ENCODE measurements at places on chromosomes 3 and 15.

DNA sequence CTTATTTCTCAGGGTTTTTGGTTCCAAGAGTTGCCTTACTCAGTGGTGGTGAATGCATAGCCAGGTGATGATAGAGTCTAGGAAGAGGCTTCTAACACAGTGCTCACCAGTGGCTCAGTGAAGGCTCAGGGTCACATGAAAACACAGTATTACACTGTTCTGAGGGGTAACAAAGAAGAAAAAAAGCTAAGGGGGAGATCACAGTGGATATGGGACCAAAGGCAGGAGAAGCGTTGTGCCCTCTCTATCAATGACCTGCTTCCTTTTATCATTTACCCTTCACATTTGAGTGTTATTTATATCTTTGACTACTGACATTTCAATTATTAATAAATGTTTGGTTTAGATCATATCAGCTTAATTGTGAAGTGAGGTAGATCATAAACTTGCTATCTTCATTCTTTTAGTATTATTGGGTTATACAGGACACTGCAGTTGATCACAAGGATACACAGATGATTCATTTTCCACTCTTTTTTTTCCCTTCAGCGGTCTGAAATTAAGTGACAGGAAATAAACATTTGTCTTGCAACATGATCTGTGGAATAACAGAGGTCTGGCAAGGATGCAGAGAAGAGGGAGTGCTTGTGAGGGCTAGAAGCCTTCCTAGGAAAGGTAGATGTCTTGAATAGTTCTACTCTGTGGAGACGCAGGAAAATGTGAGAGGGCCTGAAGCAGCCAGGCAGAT, 171.7 kb downstream of the C3orf38 start:
- no peak for DNase-seq

DNA sequence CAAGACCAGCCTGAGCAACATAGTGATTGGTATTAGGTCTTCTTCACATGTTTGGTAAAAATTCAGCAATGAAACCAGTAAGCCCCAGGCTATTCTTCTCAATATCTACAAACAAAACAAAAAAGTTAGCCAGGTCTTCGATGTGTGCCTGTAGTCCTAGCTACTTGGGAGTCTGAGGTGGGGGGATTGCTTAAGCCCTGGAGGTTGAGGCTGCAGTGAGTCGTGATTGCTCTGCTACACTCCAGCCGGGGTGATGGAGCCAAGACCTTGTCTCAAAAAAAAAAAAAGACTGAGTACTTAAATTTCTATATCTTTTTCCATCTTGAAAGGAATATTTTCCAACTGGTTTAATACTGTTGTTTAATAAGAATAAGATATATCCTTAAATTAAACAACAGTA, 106.8 kb downstream of the MBNL1 start:
- DNase-seq = no peak

DNA sequence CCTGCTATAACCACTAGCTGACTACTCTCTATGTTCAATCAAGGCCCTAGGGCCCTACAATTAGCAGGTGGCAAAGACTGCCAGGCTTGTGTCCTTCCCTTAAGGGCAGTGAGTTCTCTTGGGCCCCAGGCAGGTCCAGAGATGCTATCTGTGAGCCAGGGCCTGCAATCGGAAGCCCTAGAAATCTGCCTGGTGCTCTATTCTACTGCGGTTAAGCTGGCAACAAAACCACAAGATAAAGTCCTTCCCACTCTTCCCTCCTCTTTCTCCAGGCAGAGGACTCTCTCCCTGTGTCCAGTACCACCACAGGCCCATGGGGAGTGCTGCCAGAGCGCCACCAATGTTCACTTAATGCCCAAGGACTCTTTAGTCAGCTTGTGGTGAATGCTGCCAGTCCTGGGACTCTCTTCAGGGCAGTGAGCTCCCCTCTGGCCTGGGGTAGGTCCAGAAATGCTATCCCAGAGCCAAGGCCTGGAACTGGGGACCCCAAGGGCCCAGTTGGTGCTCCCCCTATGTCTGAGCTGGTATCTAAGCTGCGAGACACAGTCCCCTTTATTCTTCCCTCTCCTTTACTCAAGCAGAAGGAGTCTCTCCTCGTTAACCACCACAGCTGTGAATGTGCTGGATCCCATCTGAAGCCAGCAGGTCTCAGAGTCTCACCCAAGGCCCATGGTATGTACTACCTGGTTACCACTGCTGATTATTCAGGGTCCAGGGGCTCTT, 34.7 kb downstream of the XXYLT1 start:
- peak; percentile 68 for DNase-seq

- no peak for DNase-seq
Observed at GRCh38 chr3:109903100-109903499, 565.8 kb upstream of the DPPA4 start.

- no peak for DNase-seq
Observed at GRCh38 chr15:55768670-55769185, 25.8 kb upstream of the PRTG start.

GRCh38 chr3:50502225-50502583, 1.2 kb downstream of the CACNA2D2 start:
- no peak for DNase-seq

Measured in lower leg skin (tissue), 4 donors.